Activated CD4-positive, alpha-beta T cell treated with anti-CD3 and anti-CD28 coated beads, Interleukin-2, amount 10 ng/mL, durations not matched to agents 24 days and 14 days (primary cell): ENCODE measurements at places on chromosomes 6 and 20.

DNA sequence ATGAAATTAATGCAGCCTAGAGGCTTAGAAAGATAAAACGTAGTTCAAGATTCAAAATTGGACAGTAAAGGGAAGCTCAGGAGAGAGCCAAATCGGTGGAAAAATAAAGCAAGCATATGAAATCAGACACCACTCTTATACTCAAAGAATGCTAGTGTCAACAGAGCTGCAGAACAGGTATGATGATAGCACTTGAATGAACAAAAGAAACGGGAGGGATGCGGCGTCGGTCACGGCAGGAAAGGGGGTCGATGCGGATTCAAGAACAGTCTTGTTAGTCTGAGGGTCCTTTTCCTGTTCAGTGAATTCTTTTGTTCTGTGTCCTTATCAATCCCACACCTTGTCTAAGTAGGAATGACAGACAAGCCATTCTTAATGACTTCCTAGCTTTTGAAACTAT, 114.4 kb downstream of the FOXC1 start:
- DNase-seq = no peak

DNA sequence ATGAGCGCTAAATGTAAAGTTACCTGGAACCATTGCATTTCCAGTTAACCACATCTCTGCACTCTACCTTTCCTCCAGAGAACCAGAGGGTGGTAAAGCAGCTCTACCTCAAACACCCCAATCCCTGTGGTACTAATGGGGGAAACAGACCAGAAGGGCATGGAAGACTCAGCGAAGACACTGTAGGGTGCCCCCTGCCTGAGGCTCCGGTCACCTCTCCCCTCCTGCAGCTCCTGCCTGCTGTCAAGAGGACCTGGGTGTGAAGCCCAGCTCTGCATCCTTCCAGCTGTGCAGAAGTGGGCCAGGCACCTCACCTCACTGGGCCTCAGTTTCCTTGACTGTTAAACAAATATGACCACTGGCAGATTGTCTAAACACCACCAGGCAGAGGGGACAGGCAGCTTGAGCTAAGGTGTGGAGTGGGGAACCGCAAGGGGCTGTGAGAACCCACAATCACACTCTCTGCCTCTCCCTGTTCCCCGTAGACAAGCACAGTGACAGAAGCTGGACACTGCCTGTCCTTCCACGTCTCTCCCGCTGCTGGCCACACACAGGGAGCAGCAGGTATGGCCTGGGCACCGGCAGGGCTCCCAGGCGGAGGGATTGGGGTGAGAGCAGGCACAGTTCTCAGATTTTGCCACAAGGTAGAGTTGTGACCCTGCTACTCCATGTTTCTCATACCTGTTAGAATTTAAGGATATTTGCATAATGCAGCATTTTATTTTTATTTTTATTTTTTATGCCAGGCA, 9.1 kb upstream of the BPIFA2 start:
- DNase-seq = no peak

DNA sequence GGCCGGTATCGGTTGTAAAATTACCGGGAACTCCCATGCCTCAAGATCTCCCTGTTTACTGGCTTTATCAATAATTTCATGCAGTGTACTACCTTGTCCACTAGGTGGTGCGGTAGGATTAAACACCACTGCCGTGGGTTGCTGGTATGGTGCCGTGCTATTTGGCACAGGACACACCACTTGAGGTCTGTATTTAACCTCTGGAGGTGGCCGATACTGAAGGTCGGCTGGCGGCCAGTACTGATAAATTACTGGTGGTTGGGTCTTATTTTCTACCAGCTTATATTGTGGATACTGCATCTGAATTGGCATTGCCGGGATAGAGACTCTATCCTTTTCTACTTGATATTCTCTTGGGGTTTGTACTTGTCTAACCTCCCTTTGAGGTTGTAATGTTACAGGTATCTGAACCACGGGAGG, 14.3 kb upstream of the PTCRA start:
- peak; percentile 93 for DNase-seq

DNA sequence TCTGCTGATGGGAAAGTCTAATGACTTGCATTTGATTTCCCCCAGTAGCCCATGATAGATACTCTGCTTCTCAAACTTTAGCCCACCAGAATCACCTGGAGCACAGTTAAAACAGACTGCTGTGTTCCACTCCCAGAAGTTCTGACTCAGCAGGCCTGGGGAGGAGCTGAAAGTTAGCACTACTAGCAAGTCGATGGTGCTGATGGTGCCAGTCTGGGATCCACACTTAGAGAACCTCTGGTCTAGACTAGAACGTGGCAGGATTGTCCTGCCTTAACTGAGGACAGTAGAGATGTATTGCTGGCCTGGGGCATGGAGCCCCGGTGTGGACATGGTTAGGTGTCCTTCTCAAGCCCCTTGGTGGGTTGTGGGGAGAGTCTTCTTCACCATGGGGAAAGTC, 8.7 kb downstream of the TOX2 start:
- DNase-seq = no peak

- DNase-seq = no peak
Measured at GRCh38 chr6:53377793-53378192, 29.0 kb upstream of the ELOVL5 start.
